Stomach (tissue), 19 donors: ENCODE measurements at places on chromosomes 2 and 18.
A peak's percentile ranks its signal among the peaks of the same experiment; 100 is the strongest.

- H3K27me3 ChIP-seq, result no peaks in the 10 kb centered on the region
- no peaks in the 10 kb centered on the region for H3K4me1 ChIP-seq
- H3K27ac ChIP-seq, result no peak overlapping the region
- no peak overlapping the region for H3K4me3 ChIP-seq
- peaks cover 3% of the 10 kb centered on the region for H3K36me3 ChIP-seq
Measured at GRCh38 chr2:213057977-213058376, 93.4 kb downstream of the IKZF2 start.

- peaks cover 23% of the 10 kb centered on the region for H3K4me1 ChIP-seq
- no peak overlapping the region for H3K4me3 ChIP-seq
- peaks cover 87% of the 10 kb centered on the region for H3K36me3 ChIP-seq
- no peak for DNase-seq
Measured at GRCh38 chr2:232842689-232843088, 27.4 kb upstream of the SNORC start.

DNA sequence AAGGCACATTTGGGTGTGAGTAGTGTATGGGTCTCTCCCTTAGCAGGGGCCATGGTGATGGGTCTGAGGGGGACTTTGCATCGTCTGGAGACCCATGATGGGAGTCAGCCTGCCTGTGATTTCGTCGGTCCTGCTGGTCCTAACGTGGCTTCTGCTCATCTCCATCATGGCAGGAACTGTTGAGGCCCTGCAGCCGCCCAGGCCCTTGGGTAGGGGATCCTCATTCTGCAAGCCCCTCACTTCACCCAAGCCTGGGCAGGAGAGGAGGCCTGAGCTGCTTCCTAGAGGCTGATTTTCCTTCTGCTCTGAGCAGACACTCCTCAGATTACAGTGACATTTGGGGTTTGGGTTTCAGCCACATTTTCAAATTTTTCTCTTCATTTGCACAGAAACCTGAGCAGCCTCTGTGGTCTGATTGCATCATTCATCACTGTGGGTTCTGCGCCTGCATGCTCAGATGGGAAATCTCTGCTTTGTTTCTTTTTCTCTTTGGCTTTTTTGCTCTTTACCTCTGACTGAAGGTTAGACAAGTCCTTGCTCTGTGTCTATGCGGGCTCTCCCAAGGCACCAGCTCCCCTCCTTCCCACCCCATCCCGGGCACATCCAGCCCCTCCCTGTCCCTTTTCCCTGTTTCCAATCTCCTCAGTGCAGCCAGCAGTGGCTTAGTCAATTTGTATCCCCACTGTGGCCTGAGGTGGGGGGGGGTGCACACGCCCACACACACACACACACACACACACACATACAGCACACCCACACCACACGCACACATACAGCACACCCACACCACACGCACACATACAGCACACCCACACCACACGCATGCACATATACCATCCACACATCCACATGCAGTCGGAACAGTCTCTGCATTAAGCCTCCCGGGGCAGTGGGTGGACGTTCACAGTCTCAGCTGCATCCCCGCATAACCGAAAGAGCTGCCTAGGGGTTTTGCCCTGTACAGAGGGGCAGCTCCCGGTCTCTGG is 305.4 kb upstream of the HS6ST1 start:
- no peaks in the 10 kb centered on the region for H3K27me3 ChIP-seq
- DNase-seq, result no peak
- no peak overlapping the region for H3K27ac ChIP-seq

DNA sequence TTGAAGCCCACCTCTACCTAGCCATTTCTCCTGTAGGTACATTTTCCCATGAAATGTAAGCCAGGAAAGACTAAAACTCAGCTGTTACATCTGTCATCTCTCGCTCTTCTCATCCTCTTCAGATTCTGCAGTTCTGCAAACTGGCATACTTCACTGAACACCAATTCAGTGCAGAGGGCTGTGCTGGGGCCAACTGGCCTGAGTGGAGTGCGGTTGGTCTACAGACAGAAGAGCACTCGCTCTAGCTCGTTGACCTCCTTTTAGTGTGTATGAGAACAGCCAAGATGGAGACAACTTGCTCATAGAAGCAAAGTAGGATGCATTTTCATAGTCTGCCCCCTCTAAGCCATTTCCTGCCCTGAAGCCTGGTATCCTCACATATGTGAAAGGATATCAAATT is 862.6 kb downstream of the BCL11A start:
- no peak for DNase-seq
- no peak overlapping the region for H3K4me3 ChIP-seq

GRCh38 chr2:219574484-219575311 is 2.6 kb downstream of the INHA start:
- no peak for DNase-seq
- peaks cover 21% of the 10 kb centered on the region for H3K27me3 ChIP-seq
- H3K4me1 ChIP-seq, result peaks cover 27% of the 10 kb centered on the region
- no peak overlapping the region for H3K27ac ChIP-seq

DNA sequence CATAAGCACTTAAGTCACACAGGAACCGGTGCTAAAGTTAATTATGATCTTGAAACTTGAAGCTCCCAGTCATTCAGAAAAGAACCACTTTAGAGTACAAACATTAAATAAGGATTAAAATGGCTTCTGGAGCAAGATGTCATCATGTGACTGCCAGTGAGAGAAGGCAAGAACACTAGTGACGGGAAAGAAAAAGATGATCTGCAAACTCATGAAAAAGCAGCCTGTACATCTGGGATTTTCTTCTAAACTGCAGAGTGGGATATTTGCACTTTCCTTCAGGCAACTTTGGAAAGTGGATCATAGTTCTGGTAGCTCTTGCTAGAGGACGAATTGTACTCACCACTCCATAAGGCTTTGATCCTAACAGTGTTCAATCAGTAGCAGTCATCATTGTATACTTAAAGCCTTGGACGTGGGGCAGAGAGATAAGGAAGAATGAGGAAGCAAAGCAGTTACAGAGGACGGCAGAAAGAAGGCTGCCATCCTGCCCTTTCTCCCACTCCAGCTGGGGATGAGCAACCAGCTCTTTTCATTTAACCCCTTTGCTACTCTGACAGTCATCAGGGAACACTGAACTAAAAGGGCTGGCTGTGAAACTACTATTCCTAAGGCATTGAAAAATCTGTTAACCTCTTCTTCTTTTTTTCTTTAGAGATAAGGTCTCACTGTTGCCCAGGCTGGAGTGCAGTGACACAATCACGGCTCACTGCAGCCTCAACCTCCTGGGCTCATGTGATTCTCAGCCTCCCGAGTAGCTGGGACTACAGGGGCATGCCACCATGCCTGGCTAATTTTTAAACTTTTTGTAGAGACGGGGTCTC is 18.1 kb downstream of the ABHD3 start:
- H3K36me3 ChIP-seq, result peaks cover 18% of the 10 kb centered on the region
- H3K4me3 ChIP-seq, result peak overlapping the region; percentile 4
- peak overlapping the region; percentile 72 for H3K27ac ChIP-seq

GRCh38 chr2:172555272-172555521 is 693 bp upstream of the PDK1 start:
- H3K4me3 ChIP-seq, result peak overlapping the region; percentile 82
- H3K27ac ChIP-seq, result peak overlapping the region; percentile 96
- peaks cover 5% of the 10 kb centered on the region for H3K36me3 ChIP-seq

- H3K36me3 ChIP-seq, result no peaks in the 10 kb centered on the region
- no peaks in the 10 kb centered on the region for H3K27me3 ChIP-seq
- H3K27ac ChIP-seq, result no peak overlapping the region
- H3K4me3 ChIP-seq, result no peak overlapping the region
- no peaks in the 10 kb centered on the region for H3K4me1 ChIP-seq
Measured at GRCh38 chr2:78973630-78974029, 51.9 kb upstream of the REG3G start.

DNA sequence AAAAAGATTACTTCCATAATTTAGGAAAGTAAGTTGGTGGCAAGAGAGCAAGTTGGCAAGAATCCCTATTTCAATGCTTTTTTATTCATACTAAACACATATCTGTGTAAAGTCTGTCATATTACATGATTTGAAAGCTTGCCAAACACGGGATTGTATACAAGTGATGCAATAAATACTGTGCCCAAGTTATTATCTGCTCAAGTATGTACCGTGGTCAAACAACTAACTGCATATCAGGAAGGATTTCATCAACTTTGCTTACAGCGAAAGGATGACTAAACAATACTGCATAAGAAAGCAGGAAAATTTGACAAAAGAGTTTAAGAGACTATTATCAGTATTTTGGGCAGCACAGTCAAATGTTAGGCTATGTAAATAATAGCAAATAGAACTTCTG is 69.6 kb upstream of the SCN1A start:
- H3K27ac ChIP-seq, result no peak overlapping the region
- no peak for DNase-seq
- H3K27me3 ChIP-seq, result no peaks in the 10 kb centered on the region

- no peak overlapping the region for H3K4me3 ChIP-seq
- H3K4me1 ChIP-seq, result no peaks in the 10 kb centered on the region
- H3K27ac ChIP-seq, result no peak overlapping the region
Measured at GRCh38 chr2:230444832-230445231, 28.8 kb downstream of the SP100 start.

- H3K4me1 ChIP-seq, result no peaks in the 10 kb centered on the region
- no peak overlapping the region for H3K27ac ChIP-seq
- H3K36me3 ChIP-seq, result no peaks in the 10 kb centered on the region
- no peak for DNase-seq
Measured at GRCh38 chr2:217479566-217479965, 523.2 kb downstream of the TNS1 start.

GRCh38 chr2:235461763-235462414 is 32.0 kb upstream of the AGAP1 start:
- H3K27ac ChIP-seq, result no peak overlapping the region
- H3K4me1 ChIP-seq, result no peaks in the 10 kb centered on the region
- no peak for DNase-seq
- no peak overlapping the region for H3K4me3 ChIP-seq

DNA sequence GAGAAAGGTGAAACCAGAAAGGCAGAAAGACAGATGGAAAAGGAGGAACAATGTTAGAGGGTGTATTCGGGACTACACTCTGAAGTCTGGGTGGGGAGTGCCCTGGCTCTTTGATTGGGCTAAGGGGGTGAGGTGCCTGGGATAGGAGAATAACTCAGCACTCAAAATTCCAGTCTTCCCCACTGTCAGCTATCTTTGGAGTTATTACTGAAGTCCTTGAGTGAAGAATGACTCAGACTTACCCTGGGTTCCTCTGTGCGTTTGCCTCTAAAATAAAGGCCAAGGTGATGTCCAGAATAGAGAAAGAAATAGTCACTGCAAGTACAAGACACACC is 151.8 kb upstream of the SERPINE2 start:
- H3K27ac ChIP-seq, result no peak overlapping the region
- no peaks in the 10 kb centered on the region for H3K4me1 ChIP-seq
- H3K36me3 ChIP-seq, result no peaks in the 10 kb centered on the region

- peak overlapping the region; percentile 84 for H3K4me3 ChIP-seq
- H3K36me3 ChIP-seq, result no peaks in the 10 kb centered on the region
- no peaks in the 10 kb centered on the region for H3K27me3 ChIP-seq
- peaks cover 34% of the 10 kb centered on the region for H3K4me1 ChIP-seq
- DNase-seq, result peak; percentile 70
- peak overlapping the region; percentile 94 for H3K27ac ChIP-seq
Measured at GRCh38 chr2:202237787-202238233, 587 bp downstream of the SUMO1 start.

DNA sequence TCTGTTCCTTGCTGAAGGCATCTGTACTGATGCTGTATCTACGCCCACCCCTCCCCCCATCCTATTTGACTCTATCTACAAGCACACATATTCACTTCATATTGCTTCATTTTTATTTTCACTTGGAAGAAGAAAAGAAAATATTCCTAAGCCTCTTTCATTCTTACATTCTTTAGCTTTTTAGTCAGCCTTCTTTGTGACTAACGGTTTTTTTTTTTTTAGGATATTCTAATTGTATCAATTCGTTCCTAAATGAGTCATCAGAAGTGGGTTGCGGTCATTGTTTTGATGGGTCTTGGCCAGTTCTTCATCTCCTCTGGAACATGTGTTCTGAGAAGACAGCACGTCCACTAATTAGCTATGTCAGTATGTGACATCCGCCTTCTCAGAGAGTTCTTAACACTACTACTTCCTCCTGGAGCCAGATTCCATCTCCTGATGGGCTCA is 88.7 kb downstream of the MYO1B start:
- H3K4me3 ChIP-seq, result no peak overlapping the region
- no peaks in the 10 kb centered on the region for H3K27me3 ChIP-seq
- H3K27ac ChIP-seq, result no peak overlapping the region
- peaks cover 9% of the 10 kb centered on the region for H3K36me3 ChIP-seq

DNA sequence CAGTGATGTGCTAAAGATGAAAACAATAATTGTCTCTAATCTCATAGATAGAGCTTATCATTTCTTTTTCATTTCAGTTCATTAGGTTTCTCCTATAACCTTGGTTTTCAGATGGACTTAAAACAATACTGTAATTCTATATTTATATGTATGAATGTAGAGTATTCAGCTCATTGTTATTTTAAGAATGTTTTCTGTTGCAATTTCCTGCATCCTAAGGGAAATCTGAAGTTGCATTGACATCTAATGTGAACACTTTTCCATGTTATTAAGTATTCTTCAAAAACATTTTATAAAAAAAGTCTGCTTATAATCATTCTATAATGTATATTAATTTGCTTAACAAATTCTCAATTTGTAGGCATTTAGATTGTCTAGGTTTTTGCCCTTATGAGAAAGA is 288.9 kb downstream of the XIRP2 start:
- DNase-seq, result no peak
- H3K4me3 ChIP-seq, result no peak overlapping the region
- no peaks in the 10 kb centered on the region for H3K4me1 ChIP-seq
- H3K27ac ChIP-seq, result no peak overlapping the region
- no peaks in the 10 kb centered on the region for H3K36me3 ChIP-seq

DNA sequence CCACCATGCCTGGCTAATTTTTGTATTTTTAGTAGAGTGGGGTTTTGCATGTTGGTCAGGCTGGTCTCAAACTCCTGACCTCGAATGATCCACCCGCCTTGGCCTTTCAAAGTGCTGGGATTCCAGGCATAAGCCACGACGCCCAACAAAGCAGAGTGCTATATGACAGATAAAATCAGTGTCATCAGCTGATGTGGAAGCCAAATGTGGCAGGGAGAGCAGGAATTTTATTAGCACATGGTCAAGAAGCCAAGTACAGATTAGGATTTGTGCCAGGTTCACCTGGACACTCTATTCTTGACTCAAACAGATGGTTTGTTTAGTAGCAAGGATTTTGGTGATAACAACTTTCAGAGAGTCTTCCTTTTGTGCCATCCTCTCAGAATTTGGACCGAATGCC is 62.7 kb downstream of the LCLAT1 start:
- H3K4me1 ChIP-seq, result no peaks in the 10 kb centered on the region
- no peak overlapping the region for H3K27ac ChIP-seq
- no peaks in the 10 kb centered on the region for H3K27me3 ChIP-seq
- DNase-seq, result no peak
- H3K36me3 ChIP-seq, result no peaks in the 10 kb centered on the region
